ENCODE measurements at places on chromosomes 5 and 9.
A peak's percentile ranks its signal among the peaks of the same experiment; 100 is the strongest.

GRCh38 chr5:21688655-21689054, 1164.5 kb downstream of the CDH12 start:
- DNase-seq: no peak

- no peak for DNase-seq
These were observed 2.3 kb downstream of the CFAP157 start for GRCh38 chr9:127708952-127709587.

DNA sequence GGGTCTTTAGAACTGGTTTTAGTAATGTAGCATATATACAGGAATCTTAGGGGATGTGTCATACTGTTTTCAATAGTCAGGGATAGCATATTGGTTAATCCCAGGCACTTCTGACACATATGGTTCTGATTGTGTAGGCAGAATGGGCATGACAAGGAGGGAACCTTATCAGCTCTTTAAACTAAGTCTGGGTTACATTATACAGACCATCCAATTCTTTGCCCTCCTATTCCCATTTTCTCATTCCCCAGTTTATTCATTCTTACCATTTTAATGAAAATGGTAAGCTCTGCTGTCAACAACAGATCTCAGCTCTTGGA, 85.1 kb downstream of the NDUFAF2 start:
- no peak for DNase-seq

DNA sequence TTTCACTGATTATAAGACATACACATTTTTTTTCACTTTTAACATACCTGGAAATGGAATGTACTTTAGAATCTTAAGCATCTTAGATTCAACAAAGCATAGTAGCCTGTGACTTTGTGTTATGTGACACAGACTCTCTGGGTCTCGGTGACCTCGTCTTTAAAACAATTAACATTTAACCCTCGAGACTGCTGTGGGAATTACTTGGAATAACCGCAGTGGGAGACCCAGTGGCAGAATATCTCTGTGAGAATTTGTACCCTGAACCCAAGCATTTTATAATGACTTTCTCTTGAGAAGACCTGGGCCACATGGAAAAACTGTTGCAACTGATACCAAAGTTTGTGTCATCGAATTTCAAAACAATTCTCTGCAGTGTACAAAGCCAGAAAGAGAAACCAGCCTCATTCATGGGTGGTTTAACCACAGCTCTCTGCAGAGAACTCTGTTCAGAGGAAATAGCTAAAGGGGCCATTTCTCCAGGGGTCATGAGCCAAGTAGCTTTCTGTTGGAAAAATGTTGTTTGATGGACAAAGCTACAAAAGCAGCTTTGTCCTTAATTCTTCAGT, 10.0 kb upstream of the RETREG1 start:
- no peak for DNase-seq

GRCh38 chr9:23587903-23588302, 238.1 kb downstream of the ELAVL2 start:
- DNase-seq: no peak

GRCh38 chr5:132962429-132963021, 909 bp downstream of the AFF4 start:
- DNase-seq: peak; percentile 20

- no peak for DNase-seq
These were observed 13.9 kb downstream of the SLC36A1 start for GRCh38 chr5:151461312-151461711.

- DNase-seq: no peak
These were observed 470.7 kb upstream of the GRIN3A start for GRCh38 chr9:102209176-102209575.

- no peak for DNase-seq
These were observed 9.3 kb downstream of the OR1N2 start for GRCh38 chr9:122562134-122562760.

- no peak for DNase-seq
These were observed 161.4 kb downstream of the DOCK2 start for GRCh38 chr5:169798438-169798837.

DNA sequence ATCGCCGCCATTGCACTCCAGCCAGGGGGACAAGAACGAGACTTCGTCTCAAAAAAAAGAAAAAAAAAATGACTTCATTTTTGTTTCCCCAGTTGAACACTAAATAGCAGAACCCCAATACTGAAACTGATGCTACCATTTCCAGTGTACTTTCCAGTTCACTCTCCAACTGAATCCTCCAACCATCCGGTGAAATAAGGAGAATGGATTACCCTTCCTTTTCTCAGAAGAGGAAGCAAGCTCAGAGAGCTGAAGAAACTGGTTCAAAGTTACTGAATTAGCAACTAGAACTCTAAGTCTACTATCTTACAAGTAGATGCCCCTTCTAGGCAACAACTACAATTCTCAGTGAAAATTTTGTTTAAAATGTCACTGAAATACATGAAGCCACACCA, 3.9 kb downstream of the FAM13B start:
- no peak for DNase-seq

GRCh38 chr9:27118916-27119315, 9.9 kb downstream of the TEK start:
- DNase-seq: no peak

DNA sequence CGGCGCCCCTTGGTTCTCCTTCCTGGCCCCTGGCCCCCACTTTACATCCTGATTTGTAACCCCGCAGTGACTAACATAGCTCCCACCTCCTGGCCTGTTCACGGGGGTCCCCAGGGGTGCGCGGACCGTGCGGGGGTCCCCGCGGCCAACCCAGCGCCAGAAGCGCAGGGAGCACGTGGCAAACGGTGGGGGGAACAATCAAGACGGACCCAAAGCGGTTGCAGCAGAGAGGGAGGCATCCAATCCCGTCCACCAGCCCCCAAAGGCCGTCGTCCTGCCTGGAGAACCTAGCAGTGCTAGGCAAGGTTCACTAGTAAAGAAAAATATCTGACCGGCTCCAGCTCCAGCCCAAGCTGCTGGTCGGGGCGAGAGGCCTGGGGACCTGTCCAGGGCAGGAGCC, 201.5 kb downstream of the AUH start:
- DNase-seq: no peak

DNA sequence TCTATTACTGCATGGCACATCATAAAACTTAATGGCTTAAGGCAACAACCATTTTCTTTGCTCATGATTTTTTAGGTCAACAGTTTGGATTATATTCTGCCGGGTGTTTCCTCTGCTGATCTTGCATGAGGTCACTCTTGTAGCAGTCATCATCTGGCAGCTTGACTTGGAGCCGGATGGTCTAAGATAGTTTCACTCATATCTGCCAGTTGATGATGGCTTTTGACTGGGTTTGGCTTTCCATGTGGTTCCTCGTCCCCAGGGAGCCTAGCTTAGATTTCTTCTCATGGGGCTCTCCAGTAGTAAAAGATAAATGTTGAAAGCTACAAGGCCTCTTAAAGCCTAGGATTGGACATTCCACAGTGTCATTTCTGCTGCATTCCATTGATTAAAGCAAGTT, 27.4 kb downstream of the LNPEP start:
- no peak for DNase-seq

GRCh38 chr9:116163293-116164055, 9.9 kb downstream of the PAPPA start:
- DNase-seq: no peak

GRCh38 chr5:171978519-171978918, 27.9 kb downstream of the FBXW11 start:
- no peak for DNase-seq

DNA sequence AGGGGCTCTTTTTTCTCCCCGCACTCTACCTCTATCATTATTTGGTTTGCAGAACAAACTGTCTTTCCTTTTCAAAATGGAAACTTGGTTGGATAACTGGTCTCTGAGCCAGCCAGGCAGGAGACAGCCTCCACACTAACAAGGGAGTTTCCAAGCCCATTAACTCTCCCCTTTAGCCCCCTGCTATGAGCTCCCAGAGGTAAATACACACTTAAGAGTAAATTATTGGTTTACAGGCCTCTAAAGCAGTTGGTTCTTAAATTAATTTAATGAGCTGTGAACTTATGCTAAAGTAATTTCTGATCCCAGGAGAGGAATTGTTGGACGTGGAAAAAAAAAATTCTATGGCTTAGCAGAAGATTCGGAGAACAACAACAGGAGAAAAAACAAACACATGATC, 30.3 kb downstream of the EPB41L4A start:
- DNase-seq: no peak

DNA sequence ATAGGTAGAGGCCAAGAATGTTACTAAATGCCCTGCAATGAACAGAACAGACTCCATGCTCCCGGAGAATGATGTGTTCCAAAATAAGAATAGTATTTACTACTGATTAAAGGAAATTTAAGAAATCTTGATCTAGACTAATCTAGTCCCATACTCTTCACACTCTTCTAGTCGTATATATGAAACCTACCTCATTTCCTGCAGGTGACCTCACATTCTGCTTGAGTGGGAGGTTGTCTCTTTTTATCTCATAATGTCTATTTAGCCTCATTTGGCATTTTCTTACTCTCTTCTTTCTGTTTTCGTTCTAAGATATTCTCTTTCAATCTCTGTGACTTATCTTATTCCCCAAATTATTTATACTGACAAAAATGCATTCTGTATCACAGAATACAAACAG, 9.2 kb upstream of the SHOC1 start:
- no peak for DNase-seq

DNA sequence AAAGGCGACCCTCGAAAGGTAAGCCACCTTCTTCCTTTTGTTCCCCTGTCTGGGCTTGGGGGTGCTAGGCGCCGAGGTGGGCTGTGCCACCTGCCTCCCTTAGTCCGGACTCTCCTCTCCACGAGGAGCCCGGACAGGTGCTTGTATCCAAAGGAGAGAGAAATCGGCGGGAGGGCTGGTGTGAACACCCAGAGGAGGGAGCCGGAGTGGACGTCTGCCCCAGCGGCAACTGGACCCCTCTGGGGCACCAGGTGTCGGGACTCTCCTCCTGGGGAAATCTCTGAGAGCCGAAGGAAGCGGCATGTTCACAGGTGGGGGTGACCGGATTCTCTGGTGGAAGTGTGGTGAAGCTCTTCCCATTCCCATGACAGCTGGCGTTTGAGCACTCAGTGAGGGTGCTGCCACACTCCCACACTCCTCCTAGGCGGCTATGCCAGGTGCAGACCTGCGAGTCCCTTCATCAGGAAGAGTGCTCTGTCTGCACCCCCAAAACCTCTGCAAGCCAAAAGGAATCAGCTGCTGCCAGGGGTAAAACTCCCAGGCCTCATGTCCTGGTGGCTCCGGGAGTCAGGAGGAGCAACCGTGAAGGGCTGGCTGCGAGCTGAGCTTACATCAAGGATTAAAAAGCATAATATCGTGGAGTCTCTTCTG, 921 bp downstream of the KCNIP1 start:
- no peak for DNase-seq

GRCh38 chr5:39730699-39731098, 305.9 kb upstream of the DAB2 start:
- no peak for DNase-seq

- no peak for DNase-seq
These were observed 18.4 kb downstream of the AP3B1 start for GRCh38 chr5:78275998-78276543.

GRCh38 chr5:147483188-147483790, 26.6 kb downstream of the DPYSL3 start:
- no peak for DNase-seq

DNA sequence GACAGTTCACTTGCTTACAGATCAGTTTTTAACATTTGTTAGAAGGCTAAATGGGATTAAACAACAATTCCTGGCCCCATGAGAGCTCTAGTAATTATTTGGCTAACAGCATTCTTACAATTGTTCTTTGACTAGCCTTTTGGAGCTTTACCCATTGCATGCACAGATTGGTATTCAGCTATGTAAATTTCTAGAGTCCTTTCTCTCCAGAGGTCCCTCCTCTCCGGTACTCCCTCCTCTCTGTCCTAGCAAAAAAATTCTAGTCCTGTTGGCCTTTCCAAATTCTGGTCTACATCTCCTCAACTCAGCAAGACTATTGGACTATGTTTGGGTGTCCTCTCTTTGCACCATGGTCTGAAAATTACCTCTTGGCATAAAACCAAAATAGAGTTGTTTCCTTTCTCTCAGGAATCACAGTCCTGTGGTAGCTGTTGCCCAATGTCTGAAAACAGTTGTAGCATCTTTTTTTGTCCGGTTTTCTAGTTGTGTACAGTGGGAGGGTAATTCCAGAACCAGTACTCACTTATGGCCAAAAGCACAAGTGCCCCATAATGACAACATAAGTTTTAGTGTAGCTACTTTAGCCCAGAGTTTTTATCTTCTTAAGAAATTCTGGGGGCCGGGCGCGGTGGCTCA, 18.1 kb downstream of the SAR1B start:
- no peak for DNase-seq

DNA sequence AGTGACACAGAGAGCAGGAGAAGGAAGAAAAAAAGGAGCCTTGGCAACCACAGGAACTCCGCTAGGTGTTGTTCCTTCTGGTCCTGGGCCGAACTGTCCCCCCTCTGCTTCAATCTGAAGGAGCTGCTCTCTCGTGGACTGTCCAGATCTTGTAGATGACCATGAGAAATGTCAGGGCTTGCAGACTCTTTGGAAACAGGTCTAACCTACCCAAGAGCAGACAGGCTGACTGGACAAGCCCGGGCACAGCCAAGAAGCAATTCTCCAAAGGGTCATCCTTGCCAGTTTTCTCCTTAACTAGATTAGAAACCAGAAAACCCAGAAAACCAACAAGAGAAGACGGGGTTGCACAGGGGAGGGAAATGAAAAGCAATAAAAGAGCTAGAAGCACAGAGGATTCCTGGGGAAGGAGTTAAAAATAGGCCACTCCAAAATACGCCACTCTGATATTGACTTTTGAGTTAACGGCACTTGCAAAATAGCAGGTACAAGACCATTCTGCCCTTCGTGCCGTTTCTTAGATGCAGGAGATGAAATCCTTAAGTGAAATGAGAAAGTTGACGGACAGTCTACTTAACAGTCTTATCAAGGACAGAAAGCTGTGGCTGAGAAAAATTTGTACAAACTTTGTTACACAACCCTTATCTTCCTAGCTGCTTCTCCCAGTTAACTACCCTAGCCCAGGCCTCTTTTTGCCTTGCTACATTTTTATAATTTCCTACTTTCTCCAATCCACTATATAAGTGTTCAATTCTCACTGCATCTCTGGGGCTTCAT, 5.8 kb downstream of the GCNT4 start:
- DNase-seq: no peak

Data from neural crest cell (in vitro differentiated cells).